ENCODE measurements at places on chromosomes 12 and 14.

- no peak for DNase-seq
These were observed 17.5 kb downstream of the AREL1 start for GRCh38 chr14:74695406-74695805.

DNA sequence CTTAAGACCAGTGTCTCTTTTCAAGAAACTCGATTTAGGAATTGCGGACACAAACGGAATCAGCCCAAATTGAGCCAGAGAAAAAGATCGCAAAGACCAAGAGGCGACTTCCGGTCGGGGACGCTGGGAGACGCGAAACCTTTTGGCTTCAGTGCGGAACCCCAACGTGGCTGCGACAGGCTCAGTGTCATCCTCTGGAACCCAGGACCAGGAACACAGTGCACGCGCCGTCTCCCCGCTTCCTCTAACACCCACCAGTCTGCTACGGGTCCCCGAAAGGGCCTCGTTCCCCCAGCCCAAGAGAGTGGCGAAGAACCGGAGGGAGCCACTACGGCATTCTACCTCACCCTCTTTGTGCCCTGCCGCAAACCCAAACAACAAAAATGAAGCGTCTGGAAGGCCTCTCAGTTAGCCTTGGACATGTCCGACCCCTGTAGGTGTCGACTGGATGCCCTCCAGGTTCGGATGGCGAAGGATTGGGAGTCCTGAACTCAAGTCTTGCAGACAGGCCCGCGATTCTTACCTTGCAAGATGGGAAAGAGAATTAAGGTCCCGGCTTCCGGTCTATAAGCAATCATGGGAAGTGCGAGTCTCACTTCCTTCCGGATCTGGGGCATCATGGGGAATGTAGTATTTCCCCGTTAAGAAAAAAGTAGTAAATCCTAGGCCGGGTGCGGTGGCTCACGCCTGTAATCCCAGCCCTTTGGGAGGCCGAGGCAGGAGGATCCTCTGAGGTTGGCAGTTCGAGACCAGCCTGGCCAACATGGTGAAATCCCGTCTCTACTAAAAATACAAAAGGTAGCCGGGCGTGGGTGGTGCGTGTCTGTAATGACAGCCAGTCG, at the start of gene RPL6:
Gene RPL6, minus strand, starts transcription at position 542 of the 842 bp plus-strand sequence. CDS start 949 bp downstream, outside the sequence.
- peak; percentile 76 for DNase-seq

DNA sequence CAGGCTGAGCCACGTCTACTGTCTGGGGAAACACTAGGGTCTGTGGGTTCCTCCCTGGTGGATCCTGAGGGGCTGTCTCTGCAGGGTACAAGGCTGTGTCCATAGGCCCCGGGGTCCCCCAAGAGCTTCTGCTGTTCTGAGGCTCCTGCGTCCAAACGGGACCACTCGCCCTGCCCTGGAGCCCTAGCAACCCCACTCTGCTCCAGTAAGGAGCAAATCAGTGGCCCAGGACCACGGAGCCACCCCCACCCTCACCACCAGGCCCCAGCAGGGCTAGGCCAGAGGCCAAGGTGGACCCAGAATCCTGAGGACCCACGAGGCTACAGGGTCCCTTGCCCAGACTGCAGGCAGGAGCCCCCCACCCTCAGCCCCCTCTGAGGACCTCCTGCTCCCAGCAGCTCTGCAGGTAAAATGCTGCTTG, 75.1 kb upstream of the GALNT9 start:
- peak; percentile 39 for DNase-seq

DNA sequence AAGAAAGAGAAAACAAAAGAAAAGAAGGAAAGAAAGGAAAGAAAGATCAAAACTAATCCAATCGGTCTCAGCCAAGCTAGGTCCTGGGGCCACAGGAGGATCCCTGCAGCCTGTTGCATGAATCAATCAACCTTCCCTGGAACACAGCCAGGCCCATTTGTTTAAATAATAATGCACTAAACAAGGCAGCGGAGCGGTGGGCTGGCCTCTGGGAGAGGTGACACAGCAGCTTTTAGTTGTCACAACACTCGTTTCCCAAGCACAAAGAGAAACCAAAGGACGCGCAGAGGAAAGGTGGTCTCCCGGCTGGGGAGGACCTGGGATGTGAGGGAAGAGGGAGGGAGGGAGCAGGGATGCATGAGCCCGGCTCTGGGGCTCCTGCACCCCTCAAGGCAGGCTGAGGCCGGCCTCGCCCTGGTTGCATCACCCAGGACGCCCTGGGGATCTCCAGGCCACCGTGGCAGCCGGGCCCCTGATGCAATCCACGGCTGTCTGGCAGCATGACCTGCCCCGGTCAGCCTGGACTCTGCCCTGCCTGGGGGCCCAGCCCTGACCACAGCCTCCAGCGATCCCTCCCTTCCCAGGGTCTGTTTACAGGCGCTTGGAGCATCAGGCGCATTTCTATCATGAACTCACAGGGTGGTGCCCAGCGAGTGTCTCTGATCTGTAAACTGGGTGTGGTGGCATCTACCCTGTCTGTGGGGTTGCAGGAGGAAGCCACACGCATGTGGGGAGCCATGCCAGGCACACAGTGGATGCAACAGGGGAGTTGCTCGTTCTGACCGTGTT, 32.5 kb downstream of the MMP17 start:
- peak; percentile 71 for DNase-seq

DNA sequence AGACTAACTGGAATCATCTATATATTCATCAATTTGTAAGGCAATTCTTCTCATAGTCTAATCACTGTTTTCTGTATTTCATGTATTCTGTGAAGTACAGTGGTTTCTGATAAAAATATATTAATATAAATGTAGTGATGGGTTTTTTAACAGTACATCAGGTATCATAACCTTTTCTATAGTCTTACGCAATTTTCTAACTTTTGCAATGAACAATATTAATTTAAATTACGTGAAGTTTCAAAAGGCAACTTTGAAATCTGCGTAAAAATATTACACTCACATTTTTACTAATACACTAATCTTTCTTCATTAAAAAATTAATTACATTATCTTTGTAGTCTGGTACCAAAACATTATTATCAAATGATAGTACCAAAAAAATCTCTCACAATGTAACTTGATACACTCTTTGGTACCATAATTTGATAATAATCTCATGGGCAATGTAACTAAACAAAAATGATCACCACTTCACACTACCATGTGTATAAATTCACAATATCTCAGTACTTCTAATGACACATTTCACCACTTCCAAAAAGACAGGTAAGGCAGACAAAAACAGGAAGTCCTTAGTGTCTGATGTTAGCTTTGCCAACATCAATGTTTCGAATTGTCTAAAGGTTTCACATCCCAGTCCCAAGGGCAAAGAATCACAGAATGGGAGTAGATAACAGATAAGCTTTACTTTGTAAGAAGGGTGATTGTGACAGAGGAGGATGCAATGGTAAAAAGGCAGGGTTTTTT, 8.7 kb downstream of the DNAI7 start:
- no peak for DNase-seq

DNA sequence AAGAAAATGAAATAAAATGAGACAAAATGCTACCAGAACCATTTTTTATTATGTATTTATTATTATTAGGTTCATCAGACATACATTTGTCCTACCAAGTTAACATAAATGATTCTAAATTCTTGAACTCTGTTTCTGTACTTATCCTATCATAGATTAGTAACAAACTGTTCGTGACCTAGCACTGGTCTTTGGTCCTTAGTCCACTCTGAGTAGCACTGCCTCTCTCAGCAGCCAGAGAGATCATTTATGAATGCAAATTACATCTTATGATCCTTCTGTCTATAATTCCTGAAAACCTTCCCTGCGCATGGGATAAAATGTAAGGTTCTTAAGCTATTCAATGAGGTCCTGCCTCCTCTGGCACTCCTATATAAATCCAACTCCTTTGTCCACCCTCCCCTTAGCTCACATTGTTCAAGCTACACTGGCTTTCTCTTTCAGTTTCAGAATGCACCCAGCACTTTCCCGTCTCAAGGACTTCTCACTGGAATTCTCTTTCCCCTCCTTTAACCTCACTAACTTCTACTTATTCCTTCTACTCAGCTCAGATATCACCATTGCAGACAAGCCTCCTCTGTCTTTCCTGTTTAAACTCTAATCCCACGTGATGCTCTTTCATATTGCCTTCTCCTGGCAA, 17.1 kb downstream of the PDZRN4 start:
- no peak for DNase-seq

DNA sequence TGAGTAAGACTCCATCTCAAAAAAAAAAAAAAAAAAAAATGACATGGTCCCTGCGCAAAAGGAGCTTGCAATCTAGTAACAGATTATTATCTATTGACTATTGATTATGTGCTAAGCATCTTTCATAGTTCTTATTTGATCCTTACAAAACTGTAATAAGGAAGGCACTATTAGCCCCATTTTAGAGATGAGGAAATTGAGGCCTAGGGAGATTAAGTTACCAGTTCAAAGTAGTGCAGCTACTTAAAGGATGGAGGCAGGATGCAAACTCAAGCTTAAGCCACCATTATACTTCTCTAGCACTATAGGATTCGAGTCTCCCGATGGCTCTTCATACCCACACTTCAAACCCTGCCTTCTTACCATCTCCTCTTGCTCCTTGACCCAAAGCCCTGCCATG, 31.3 kb downstream of the PLXNC1 start:
- no peak for DNase-seq

- no peak for DNase-seq
These were observed 325.1 kb upstream of the DCN start for GRCh38 chr12:91507754-91508153.

GRCh38 chr14:45039390-45039789, 44.5 kb upstream of the PRPF39 start:
- DNase-seq, result no peak

- DNase-seq, result no peak
These were observed 48.4 kb downstream of the TSPAN11 start for GRCh38 chr12:30974746-30975500.

- no peak for DNase-seq
These were observed 628.9 kb upstream of the TBX3 start for GRCh38 chr12:115312901-115313300.

- DNase-seq, result no peak
These were observed 4.6 kb upstream of the VTI1B start for GRCh38 chr14:67679006-67679405.

DNA sequence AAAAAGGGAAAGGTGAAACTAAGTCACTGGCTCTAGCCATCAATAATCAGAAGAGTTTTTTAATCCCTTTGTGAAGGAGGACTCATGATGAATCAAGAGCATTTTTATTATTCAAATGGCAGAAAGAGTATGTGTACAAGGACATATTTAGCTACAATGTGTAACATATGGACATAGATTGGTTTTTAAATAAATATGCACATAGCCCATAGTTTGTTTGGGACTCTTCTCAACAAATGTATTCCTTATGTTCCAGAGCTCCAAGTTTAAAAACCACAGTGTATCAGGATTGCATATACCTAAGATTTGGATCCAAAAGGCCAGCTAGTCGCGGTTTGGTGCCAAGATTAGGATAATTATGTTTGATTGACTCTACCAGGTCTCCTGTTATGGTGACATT, 104.2 kb downstream of the C12orf50 start:
- DNase-seq, result no peak

DNA sequence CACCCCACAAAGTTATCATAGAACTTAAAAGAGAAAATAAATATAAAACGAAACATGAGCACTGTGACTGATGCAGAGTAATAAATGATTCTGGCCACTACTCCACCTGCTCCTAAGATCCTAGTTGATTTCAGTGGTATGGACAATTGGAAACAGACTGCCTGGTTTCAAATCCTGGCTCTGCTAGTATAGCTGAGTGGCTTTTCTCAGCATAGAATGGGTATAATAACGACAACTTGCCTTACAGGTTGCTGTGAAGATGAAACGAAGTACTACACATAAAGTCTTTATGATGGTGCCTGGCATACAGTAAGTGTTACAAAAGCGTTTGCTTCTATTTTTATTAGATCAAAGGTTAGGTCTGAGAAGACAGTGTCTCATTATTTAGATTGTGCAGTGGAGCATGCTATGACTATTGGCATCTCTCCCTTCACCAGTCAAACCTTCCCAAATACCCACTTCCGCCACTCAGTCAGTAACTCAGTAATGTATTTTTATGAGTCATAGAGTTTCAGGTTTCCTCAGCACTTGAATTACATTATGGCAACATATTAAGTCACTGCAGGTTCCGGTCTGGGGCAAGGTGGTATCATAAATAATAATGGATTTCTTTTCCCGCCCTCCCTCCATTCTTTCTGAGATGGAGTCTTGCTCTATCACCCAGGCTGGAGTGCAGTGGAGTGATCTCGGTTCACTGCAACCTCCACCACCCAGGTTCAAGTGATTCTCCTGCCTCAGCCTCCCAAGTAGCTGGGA, 29.7 kb upstream of the NR2C1 start:
- no peak for DNase-seq

GRCh38 chr14:103700753-103701490, 14.3 kb downstream of the XRCC3 start:
- peak; percentile 63 for DNase-seq

GRCh38 chr14:24075485-24076301, 4.3 kb downstream of the CPNE6 start:
- no peak for DNase-seq

DNA sequence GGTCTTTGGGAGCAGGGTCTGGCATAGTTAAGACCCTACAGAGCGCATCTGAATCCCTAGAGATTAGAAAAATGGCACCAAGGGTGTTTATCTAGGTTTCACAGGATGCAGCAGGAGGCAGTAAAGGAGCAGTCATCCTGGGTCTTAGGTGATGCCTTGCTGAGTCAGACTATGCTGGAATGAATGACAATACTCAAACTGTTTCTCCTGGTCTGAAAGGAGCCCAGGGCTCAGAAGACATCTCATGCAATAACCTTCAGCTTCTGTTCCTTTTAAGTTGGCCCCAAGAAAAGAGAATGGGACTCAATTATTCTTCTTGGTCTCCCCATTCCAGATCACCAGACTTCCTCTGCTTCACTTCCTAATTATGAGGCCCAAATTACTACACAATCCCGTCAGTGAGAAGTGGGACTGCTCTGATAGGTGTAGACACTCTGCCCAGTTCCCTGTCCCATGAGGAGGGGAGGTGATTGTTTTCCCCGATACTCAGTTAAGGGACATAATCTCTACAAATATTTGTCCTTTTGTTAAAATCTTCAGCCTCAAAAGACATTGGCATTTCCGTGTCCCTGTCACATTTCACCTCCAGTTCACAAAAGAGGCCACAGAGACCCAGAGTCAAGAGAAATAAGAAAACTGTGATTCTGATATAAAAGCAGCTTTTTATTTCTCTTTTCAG, 14.8 kb upstream of the APOF start:
- no peak for DNase-seq

- no peak for DNase-seq
These were observed 54.0 kb upstream of the CISTR start for GRCh38 chr12:53805791-53806190.

GRCh38 chr12:70309348-70309747, 56.7 kb upstream of the KCNMB4 start:
- DNase-seq, result no peak

DNA sequence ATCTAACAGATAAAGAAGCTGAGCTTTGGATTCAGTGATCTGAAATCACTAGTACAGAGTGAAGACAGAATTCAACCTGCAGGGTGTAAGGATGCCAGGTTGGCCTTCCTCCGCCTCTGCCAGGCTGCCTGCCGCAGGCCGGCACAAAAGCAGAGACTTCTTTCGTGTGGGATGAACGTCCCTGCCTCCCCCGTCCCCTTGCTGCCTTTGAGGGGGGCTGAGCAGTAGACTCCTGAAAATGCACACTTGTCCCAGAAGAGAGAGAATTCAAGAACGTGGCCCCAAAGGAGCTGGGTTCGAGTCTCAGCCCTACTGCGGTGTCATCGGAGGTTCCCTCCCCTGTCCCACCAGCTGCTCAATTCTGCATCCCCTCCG, 154.3 kb downstream of the BCL11B start:
- DNase-seq, result no peak

GRCh38 chr12:92673756-92674155, 29.0 kb upstream of the PLEKHG7 start:
- DNase-seq, result no peak

Measured in heart left ventricle (tissue), 16 donors.